ENCODE measurements at places on chromosomes 16 and 17. TPM values are rescaled to one million over a fixed set of nuclear protein-coding genes. Genes with fewer than 3 reads are reported as not detected.

The GPT2 gene
- 13.7 TPM for total RNA-seq

The ABCC12 gene
- not detected for total RNA-seq

The ZSCAN10 gene
- total RNA-seq, result not detected

The NPIPA8 gene
- total RNA-seq, result 2.5 TPM

The SERPINF2 gene
- total RNA-seq, result 0.06 TPM

The CA7 gene
- total RNA-seq, result not detected

All from Daoy (cell line).